ENCODE measurements at places on chromosomes 6 and 20.

DNA sequence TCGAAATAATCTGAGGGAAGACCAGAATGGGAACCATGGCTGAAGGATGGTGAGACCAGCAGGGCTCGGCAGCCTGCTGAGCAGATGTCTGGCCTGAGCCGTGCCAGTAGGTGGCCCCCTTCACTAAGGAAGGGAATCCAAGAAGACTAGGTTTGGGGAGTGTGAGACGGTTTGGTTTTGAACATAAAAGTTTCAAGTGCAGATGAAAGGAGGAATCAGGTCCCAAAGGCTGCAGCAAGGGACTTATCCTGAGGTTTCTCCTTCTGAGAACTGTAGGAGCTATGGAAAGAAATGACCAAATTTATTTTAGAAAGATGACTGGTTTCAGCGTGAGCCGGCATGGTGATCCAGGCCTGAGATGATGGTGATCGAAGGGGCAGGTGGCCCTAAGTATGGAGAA, 4.6 kb upstream of the OSER1 start:
- DNase-seq, result peak; percentile 58

DNA sequence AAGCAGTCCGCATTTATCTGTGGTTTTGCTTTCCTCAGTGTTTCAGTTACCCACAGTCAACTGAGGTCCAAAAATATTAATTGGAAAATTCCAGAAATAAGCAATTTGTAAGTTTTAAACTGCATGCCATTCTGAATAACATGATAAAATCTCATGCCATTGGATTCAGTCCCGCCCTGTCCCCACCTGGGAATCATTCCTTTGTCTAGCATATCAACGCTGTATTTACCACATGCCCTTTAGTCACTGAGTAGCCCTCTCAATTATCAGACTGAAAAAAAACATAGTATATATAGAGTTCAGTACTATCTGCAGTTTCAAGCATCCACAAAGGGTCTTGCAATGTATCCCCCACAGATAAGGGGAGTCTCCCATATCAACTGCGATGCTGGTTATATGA, 17.1 kb downstream of the RANBP9 start:
- no peak for DNase-seq

DNA sequence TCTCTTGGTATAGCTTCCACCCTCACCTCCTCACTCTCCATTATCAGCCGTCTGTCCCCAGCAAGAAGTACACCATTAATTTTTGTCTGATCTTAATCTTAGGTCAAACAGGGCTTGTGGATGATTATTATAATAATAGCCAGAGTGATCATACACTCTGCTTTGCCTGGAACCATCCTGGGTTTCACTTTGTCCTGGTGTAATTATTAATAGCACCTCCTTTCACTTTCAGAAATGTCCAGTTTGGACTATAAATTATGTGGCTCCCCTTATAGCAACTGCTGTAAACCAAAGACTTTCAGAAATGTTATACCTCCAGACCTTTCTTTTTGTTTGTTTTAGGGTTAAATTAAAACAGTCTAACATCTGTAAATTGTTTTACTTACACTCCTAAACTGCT, 951 bp upstream of the TRIM31 start:
- DNase-seq, result no peak

DNA sequence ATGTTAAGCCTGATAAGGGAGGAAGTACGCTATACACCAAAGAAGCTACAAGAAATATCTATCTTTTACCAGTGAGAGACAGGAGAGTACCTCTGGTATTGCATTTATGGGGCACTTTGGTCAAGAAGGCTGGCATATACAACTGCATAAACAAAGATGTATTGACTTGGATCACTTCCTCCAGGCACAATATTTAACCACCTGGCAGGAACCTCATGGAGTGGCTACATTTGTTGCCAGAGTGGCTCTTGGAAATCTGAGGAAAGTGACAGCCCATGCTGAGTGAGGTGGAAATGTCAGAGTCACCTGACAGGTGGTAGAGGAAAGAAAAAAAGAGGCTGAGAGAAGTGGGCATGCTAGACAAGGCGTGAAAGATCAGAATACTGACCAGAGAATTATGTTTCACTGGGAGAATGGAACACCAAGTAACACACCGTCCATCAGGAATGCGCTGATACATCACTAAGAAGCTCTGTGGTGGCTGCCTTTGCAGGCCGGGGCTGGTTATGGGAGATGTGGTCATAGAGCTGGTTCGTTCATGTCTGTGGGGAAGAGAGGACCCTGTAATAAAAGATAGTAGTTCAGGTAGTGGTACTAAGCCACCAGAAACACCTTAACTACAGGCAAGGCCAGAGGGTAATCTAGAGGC, 61.4 kb upstream of the UFL1 start:
- no peak for DNase-seq

- no peak for DNase-seq
These were observed 3.4 kb downstream of the SNX5 start for GRCh38 chr20:17965042-17965697.

- DNase-seq, result no peak
These were observed 197.6 kb downstream of the PRL start for GRCh38 chr6:22099231-22099630.

- peak; percentile 81 for DNase-seq
These were observed 35.0 kb downstream of the FAM50B start for GRCh38 chr6:3884007-3884745.

- no peak for DNase-seq
These were observed 24.1 kb downstream of the HM13 start for GRCh38 chr20:31538326-31538725.

- no peak for DNase-seq
These were observed 35.5 kb downstream of the WRNIP1 start for GRCh38 chr6:2800552-2801316.

DNA sequence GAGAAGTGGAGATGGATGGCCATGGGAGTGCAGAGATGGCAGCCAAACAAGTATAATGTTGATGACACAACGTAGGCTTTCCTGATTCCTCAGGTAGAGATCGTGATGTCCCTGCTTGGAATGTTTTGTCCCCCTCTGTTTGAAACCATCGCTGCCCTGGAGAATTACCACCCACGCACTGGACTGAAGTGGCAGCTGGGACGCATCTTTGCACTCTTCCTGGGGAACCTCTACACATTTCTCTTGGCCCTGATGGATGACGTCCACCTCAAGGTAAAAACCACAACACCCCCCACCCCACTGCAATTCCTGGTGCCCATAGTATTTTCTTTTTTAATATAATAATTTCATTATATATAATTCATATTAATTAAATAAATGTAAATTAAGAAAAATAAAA, 42.1 kb upstream of the NOP56 start:
- no peak for DNase-seq

- DNase-seq, result peak; percentile 50
These were observed 179.4 kb downstream of the FOXC1 start for GRCh38 chr6:1789092-1789491.

DNA sequence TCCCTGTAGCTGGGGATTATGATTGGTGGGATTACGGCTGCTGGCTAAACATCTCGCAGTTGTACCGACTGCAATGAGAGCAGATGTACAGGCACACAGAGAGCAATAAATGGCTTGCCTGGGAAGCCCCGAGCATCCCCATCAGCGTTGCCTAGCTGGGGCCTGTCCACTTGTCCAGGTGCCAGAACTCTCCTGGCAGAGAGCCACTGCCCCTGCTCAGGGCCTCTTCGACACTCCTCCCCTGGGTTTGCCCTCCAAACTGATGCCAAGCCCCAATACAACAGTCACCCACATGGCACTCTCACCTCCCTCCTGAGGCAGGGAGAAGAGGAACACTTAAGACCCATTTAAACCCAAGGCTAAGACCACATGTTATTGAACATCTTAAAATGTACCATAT, 715.1 kb downstream of the PTPRT start:
- no peak for DNase-seq

GRCh38 chr20:12891643-12892042, 117.1 kb upstream of the SPTLC3 start:
- DNase-seq, result no peak

GRCh38 chr6:147209762-147210449, 5.7 kb downstream of the STXBP5 start:
- no peak for DNase-seq

DNA sequence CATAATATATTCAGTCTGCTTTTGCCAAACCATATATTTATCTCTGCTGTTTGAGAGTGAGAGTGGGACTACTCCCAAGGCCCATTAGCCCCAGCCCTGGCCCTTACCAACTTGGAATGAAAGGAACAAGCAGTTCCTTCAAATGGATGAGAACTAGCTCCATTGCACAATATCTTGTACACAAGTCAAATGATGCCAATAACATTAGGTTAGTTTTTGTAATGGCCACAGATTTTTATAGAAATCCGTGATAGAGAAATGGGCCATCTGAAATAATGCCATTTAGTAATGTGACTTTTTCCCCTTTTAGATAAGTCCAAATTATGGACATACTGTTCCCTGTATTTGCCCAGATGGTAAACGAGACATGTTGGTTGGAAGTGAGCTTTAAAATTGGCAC, 117.0 kb downstream of the MAP3K7 start:
- no peak for DNase-seq

DNA sequence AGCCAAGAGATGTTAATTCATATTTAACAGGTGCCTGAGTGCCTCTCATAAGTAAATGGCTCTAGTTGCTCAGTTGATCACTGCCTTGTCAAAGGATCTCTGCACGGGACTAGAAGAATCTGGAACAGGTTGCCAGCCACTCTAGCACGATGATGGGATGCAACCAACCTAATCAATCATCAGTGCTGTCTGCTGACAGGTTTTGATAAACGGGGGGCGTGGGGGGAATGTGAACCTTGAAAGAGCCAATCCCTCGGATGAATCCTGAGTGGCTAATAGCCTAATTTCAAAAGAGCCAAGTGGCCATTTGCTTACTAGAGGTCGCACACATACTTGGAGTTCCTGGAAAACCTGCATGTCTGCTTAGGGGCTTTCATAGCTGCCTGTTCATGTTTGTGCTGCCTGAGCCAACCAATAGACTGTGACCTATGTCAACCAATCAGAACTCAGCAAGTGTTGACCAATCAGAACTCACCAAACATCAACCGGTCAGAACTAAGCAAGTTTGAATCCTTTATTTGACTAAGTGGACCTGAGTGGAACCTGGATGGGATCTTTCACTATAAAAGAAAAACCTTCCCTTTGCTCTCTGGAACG, 43.5 kb upstream of the ECI2 start:
- DNase-seq, result no peak

GRCh38 chr6:41200901-41201763, at the start of gene TREML2:
Gene TREML2, minus strand, starts transcription at chr6:41201149. Its CDS starts 141 bp downstream, at chr6:41201008.
- DNase-seq, result no peak

- no peak for DNase-seq
These were observed 49.5 kb upstream of the B4GALT5 start for GRCh38 chr20:49762940-49763766.

- DNase-seq, result peak; percentile 46
These were observed 48.3 kb upstream of the RNF24 start for GRCh38 chr20:4063631-4064030.

GRCh38 chr6:53543359-53544216, 1.3 kb downstream of the GCLC start:
- no peak for DNase-seq

DNA sequence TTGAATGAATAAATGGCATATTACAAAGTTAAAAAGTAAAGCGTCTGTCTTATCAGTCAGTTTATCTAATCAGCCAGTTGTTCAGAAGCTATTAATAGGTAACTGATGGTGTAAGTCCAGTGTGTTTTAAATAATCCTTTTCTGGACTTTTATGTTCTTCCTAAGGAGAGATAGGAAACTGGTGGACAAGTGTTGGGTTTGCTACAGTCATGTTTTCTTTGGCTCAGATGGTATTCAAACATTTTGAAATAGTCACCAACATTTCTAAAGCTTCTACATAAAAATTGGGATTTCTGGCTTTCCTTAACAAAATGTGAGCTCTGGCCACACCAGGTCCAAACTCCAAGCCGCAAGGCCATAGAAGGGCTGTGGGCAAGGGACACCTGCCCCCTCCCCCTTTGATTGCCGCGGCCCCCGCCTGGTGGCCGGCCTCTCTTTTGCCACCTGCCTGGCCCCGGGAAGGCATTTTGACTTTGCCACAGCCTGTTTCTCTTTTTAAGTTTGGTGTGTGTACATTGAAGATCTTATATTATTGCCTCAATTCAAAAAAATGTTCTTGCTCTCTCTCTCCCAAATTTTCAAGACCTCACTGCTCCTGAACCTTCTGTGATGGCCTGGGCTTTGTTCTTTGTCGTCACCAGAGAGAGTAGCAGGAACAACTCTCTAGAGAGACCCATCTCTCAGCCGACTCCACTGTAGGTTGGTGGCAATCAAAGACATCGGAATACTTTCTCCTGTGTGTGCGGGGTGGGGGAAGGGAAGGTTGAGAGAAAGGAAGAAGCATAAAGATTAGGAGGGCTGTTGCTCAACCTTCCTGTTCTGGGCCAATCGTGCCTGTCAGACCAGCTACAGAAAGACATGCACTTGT, 84.0 kb upstream of the ZNF217 start:
- DNase-seq, result no peak

- DNase-seq, result no peak
These were observed 261.8 kb upstream of the QKI start for GRCh38 chr6:163152701-163153100.

- DNase-seq, result no peak
These were observed 723 bp upstream of the IFT52 start for GRCh38 chr20:43590036-43590391.

DNA sequence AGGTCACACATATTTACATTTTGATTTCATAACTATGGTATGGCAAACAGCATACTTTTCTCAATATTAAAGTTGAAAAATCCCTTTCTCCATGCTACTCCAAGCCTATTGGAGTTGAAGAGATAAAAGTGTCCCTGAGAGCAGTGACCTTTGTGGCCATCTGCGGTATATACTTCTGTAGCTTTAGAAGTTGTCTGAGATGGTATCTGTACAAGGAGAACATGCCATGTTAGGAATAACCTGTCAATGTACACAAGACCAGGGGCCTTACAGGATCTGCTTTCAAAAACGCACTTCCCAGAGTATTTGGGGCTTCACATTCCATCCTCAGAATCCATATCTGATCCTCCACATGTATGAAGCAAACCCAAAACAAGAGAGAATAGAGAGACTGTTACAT, 226.7 kb downstream of the MEI4 start:
- DNase-seq, result no peak

DNA sequence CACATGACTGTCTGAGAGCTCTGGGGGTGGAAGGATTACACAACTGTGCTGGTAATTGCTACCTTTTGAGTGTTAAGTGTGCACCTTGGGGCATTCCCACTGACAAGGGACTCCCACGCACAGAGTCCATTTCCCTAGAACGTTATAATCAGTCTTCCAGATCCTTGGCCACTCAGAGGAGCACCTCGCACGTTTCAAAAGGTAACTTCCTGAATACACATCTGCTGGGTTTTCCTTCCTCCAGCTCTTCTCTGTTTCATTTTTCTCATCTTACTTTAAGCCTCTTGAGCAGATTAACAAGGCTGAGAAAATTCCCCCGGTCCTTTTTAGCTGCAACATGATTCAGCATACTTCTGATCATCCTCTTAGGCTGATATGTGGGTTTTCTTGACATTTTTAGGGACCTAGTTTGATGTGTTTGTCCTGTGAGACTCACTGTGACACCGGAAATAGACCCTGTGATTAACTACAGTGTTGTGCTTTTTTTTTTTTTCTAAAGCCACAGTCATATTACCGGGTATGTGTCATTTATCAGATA, 98.4 kb upstream of the DUSP22 start:
- DNase-seq, result no peak
